NCI-H2171 treated with DMSO at 0.1 percent for 48 hours (cell line): ENCODE measurements at places on chromosomes 5 and 9.

DNA sequence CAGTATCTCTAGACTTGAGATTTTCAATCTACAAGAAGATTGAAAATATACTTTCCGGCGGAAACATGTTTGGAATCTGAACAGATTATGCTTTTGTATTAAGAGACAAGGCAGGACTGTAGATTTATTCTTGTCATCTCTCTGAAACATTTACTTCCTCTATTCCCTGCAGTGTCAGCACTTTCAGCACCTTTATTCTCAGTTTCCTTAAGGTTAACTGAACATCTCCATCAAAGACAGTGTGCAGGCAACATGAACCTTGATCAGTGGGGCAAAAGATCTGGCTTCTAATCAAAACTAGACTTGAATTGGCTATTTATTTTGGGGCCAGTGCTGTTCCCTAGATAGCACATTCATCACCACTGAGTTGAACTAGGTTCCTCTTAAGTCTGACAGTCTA, 129.9 kb upstream of the HCN1 start:
- DNase-seq: no peak

- no peak for DNase-seq
Observed at GRCh38 chr9:110444911-110445310, 107.2 kb upstream of the TXNDC8 start.

- DNase-seq: no peak
Observed at GRCh38 chr5:103573411-103573810, 10.8 kb upstream of the NUDT12 start.

DNA sequence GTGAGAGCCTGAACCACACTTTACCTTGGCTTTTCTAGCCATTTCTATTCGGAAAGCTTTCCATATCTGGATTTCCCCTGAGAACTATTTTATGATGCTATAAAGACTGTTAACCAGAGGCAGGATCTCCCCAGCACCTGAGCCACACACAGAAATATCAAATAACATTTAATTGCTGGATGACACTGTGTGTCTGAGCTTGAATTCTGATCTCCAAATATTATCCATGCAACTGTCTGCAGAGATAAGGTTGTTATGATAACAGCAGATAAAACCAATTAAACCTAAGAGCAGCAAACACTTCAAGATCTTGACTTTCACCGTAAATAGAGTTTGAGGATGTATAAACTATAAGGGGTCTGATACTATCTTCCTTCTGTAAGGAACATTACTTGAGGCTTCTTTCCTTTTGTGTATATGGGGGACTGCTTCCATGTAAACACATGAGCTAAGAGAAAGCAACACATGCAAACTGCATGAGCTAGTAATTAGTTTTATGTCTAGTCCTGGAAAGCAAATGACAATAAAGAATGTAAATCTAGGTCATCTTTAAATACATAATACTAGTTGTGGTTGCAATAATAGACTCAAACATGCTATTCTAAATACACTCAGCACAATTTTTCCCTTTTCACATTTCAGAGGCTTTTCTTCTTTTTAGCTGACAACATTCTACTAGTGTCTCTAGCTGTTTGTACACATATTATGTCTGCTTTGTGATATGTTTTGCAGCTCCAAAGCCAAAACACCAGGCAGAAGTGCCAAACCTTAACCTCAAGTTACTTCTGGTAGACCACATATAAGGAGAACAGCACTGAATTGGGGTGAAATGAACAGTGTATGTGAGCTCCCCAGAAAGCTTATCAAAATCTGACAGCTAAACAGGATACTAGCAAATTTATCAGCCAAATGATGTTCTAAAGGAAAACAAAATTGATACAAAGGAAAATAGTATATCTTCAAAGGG, 136.5 kb downstream of the EFNA5 start:
- DNase-seq: peak; percentile 79

GRCh38 chr9:135970128-135970815, 9.1 kb upstream of the UBAC1 start:
- no peak for DNase-seq

- DNase-seq: no peak
Observed at GRCh38 chr5:2375757-2376250, 375.7 kb downstream of the IRX2 start.

- DNase-seq: no peak
Observed at GRCh38 chr9:109584205-109584604, 86.1 kb upstream of the PTPN3 start.

- DNase-seq: no peak
Observed at GRCh38 chr5:167147879-167148278, 1143.6 kb upstream of the WWC1 start.

- DNase-seq: peak; percentile 83
Observed at GRCh38 chr5:32474209-32474854, 29.8 kb upstream of the ZFR start.

DNA sequence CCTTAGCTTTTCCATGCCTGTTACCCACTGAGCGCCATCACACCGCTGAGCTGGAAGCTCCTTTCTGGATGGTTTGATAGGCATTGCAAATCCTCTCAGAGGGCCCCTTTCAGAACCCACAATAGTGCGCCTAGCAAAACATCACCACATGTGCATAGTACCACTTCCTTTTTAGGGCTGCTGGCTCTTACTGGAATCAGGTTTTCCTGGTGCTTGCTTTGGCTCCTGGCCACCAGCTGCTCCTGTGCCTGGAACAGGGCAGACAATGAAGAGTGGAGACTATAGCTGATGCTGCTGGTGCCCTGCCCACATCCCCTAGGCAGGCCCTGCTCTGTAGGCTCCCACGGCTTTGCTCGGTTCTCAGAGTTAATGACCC, 163.6 kb upstream of the SEMA6A start:
- no peak for DNase-seq

- DNase-seq: peak; percentile 56
Observed at GRCh38 chr9:93682155-93682968, 106.0 kb downstream of the PHF2 start.

DNA sequence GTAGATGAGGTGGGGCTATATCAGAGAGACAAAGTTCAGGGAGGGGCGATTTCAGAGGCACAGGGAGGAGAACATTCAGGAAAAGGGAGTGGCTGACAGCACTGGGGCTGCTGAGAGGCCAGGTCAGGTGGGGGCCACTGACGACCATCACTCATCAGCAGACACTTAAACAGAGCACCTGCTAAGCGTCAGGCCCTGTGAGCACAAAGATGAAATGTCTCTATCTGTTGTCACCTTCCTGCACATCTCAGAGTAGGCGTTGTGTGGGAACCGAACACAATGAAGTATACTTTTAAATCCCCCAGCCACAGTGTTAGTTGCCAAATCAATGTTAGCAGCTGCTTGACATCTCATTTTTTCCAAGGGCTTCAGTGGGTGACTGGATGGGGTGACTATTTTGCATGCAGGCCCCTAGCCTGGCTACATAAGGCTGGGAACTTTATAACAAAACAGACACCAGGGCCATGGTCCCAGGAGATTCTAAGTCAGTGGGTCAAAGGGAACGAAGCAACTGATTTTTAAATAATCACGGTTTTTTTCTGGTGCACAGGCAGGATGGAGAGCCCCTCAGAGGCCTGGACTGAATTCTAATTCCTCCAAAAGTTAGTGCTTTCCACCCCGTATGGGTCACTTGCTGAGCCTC, 31.1 kb upstream of the ANKRD18A start:
- no peak for DNase-seq

DNA sequence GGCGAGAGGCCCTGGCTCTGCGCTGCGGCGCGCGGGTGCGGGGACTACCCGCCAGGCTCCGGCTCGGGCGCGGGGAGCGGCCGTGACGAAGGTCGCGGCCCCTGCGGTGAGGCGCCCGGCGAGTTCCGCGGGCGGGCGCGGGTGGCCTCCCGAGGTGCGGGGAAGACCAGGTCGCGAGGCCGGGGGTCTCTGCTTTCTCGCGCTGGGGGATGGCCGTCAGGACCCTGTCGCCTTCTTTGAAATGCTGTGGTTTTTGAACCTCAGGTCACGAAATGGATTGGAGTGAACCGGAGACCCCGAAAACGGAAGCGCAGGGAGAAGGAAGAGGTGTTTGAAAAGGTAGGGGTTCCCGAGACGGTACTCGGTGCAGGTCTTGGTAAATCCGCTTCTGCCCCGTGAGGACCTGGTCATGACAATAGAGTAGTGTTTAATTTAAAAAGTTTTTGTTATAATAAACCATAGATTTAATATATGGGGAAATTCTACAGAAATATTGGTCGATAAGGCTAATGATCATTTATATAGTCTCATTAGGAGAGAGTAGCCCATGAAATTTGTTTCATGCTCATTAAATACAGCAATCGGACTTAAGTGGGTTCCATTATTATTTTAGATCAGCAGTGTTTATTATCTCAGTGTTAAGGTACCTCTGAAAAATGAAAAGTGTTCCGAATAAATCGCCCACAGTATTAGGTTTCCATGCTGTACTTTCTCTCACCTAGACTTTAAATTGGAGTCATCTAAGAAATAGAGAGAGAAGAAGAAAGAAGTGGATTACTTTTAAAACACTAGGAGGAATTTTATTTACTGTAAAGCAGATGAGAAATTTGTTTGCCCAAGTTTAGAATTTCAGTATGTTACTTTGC, 279.0 kb downstream of the AOPEP start:
- peak; percentile 42 for DNase-seq

- DNase-seq: no peak
Observed at GRCh38 chr9:36704148-36704547, 131.5 kb downstream of the MELK start.

DNA sequence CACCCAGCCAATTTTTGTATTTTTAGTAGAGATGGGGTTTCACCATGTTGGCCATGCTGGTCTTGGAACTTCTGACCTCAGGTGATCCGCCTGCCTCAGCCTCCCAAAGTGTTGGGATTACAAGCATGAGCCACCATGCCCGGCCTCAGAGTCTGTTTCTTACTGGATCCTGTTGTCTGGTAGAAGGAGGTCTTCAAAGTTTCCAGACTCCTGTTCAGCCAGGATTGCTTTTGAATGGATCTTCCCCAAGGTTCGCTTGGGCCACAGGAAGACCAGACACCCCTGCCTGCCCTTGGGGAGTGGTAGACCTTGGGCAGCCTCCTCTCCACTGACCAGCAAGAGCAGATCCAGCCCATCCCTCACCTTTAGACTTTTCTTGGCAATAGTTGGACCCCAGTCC, 7.6 kb upstream of the LCN2 start:
- DNase-seq: no peak

DNA sequence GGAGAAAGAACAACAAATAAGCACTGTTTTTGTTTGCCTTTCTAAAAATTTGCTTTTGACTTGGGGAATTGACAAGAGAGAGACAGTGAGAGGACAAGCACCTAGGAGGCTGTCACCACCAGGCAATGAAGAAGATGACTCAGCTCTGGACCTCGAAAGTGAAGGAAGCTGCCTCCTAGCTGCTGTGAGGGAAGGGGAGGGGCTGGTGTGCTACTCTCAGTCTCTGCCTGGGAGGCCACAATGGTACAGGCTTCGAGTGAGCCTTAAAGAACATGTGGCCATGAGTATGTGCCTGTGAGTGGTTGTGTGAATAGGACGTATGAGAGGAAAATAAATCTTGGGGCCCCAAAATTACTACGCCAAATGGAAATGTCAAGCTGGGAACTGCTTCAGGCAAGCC, 7.1 kb upstream of the PLK2 start:
- no peak for DNase-seq

DNA sequence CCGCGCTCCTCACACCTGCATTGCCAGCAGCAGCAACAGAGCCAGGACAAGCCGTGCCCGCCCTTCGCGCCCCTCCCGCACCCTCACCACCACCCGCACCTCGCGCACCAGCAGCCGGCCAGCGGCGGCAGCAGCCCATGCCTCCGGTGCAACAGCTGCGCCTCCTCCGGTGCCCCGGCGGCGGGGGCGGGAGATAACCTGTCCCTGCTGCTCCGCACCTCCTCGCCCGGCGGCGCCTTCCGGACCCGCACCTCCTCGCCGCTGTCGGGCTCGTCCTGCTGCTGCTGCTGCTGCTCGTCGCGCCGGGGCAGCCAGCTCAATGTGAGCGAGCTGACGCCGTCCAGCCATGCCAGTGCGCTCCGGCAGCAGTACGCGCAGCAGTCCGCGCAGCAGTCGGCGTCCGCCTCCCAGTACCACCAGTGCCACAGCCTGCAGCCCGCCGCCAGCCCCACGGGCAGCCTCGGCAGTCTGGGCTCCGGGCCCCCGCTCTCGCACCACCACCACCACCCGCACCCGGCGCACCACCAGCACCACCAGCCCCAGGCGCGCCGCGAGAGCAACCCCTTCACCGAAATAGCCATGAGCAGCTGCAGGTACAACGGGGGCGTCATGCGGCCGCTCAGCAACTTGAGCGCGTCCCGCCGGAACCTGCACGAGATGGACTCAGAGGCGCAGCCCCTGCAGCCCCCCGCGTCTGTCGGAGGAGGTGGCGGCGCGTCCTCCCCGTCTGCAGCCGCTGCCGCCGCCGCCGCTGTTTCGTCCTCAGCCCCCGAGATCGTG, 517 bp downstream of the KCNN2 start:
- DNase-seq: no peak

GRCh38 chr5:142857405-142857804, 87.2 kb downstream of the ARHGAP26 start:
- DNase-seq: no peak

GRCh38 chr5:143084407-143084806, 314.2 kb downstream of the ARHGAP26 start:
- no peak for DNase-seq

GRCh38 chr9:127448112-127448805, 2.9 kb downstream of the RPL12 start:
- DNase-seq: no peak
